ENCODE measurements at places on chromosomes 3 and 15. TPM values are rescaled to one million over a fixed set of nuclear protein-coding genes. Genes with fewer than 3 reads are reported as not detected.

DNA sequence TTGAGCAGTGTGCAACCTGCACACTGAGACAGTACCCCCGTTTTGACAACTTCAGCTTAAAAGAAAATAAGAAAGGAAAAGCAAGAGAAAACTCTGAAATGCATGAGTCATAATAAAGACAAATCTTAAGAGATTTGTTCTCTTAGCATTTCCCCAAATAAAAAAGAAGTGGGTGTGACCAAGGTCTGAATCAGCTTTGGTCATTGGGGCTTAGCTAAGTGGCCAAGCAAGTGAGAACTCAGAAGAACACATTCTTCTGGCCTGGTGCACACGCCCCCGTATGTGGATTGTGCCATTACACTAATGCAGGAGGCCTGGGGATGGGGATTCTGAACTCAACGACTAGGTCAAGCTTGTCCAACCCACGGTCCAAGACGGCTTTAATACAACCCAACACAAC lies 56.9 kb upstream of the PDZRN3 start:
- peak; percentile 84 for DNase-seq

DNA sequence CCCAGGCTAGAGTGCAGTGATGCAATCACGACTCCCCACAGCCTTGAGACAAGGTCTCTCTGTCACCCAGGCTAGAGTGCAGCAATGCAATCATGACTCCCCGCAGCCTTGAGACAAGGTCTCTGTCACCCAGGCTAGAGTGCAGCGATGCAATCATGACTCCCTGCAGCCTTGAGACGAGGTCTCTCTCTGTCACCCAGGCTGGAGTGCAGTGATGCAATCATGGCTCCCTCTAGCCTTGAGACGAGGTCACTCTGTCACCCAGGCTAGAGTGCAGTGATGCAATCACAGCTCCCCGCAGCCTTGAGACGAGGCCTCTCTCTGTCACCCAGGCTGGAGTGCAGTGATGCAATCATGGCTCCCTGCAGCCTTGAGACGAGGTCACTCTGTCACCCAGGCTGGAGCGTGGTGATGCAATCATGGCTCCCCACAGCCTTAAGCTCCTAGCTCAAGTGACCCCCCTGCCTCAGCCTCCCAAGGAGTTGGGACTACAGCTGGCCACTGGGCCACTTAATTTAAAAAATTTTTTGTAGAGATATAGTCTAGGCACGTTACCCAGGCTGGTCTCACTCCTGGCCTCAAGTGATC lies 26.1 kb downstream of the TFRC start:
- DNase-seq, result peak; percentile 39

DNA sequence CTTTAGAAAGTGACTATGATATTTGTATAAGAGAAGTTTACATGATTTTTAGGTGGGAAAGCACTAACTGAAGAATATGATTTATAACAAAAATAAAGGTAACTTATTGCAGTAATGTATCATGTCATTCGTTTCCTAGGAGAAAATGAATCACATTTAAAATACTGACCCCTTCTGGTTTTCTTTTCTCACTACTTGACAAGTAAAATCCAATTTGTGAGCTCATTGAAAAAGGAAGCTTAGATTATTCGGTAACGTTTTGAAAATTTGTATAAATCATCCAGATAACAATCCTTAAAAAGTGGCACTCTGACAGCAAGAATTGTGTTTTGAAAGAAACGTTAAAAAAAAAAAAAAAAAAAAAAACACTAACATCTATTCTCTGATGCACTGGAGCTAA lies 39.0 kb downstream of the NSUN3 start:
- peak; percentile 15 for DNase-seq

The FBLN2 gene
- 138 TPM for total RNA-seq

The MUC20 gene
- total RNA-seq, result under 0.01 TPM

The WDR93 gene
- total RNA-seq, result 0.17 TPM

The MAP1A gene
- 70.4 TPM for total RNA-seq

The TMEM45A gene
- 26.4 TPM for total RNA-seq

Data from fibroblast of lung (primary cell).